ENCODE measurements at places on chromosomes 11 and 22.

GRCh38 chr22:38452373-38453065, 2.5 kb downstream of the KCNJ4 start:
- no peak for DNase-seq

DNA sequence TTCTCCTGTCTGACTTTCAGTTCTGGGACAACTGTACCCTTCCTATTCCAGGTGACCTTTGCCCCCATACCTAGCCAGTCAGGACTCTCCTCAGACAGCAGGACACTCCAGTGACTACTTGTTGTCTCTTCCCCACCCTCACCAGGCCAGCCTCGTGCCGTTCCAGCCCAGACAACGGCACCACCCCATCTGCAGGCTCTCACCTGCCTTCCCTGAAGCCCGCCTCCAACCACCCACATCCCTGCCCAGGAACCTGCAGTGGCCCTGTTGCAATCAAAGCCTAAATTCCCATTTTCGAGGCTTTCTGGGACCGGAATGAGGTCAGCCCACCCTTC, 3.7 kb downstream of the IL2RB start:
- no peak for DNase-seq

- DNase-seq: no peak
These were observed 27.4 kb upstream of the HMGXB4 start for GRCh38 chr22:35229865-35230264.

- DNase-seq: no peak
These were observed 6.4 kb downstream of the VPS51 start for GRCh38 chr11:65102142-65103095.

DNA sequence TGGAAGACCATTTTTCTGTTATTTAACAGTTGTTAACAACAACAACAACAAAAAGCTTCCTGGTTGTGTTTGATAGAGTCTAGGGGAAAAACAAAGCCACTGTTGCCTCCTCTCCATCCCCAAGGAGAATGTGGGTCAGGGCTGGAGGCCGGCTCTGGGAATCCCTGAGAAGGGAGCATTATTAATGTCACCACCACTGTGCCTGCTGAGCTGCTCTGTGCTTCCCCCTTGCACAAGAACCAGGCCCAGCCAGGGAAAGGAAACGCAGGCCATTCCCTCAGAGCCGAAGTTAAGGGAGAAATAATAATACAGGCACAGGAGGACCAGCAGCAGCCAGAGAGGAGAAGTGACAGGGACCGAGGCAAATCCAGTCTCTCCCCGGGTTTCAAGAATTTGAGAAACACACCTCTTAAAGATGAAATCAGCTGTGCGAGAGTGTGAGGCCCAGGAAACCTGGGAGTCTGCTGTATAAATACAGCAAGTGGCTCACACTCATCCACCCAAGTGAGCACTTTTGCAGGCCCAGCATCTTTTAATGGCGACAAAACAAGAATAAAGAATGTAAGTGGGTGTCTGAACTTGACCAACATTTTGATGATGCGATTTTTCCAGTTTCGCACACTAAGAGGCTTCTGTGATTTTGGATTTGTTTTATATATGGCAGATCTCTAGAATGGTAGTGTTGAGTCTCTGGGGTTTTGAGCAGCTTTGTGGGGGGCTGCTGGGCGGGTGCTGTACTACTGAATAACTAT, 539.2 kb downstream of the NTM start:
- DNase-seq: no peak

- peak; percentile 12 for DNase-seq
These were observed 24.3 kb downstream of the GLYATL1 start for GRCh38 chr11:58963551-58964104.

- DNase-seq: no peak
These were observed 9.7 kb downstream of the CD5 start for GRCh38 chr11:61111786-61112517.

DNA sequence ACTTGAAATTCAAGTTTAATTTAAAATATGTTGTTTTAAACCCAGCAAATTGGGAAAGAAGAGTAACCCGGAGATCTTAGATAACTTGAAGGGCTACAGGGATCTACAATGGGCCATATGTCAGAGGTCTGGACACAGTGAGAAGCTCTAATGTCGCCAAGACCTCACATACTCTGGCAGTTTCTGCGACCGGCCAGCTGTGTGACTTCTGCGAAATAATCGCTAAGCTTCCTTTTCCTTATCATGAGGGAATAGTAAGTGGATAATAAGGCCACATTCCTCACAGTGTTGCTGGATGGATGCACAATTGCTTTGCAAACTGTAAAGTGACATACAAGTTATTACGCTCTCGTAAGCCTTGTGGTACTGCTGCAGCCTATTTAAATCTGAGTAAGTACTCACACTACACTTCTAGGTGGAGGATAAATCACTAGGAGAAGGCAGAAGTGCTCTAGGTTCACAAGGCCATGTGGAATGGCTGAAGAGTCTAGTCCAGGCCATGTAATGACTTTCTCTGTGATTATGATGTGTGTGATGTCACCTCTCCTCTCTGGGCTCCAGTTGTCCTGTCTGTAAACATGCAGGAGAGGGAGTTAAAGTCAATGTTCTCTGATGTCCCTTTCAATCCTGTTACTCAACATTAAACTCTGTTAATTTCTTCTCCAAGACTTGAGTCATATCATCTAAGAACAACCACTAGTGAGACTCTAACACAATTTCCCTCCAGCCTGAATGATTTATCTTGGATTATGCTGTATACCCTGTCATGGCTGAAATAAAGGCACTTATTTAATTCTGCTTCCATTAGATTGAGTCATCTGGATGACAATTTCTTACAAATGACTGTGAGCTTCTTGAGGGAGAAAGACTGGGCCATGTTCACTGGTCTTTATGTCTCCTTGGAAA, 192.6 kb upstream of the NARS2 start:
- no peak for DNase-seq

DNA sequence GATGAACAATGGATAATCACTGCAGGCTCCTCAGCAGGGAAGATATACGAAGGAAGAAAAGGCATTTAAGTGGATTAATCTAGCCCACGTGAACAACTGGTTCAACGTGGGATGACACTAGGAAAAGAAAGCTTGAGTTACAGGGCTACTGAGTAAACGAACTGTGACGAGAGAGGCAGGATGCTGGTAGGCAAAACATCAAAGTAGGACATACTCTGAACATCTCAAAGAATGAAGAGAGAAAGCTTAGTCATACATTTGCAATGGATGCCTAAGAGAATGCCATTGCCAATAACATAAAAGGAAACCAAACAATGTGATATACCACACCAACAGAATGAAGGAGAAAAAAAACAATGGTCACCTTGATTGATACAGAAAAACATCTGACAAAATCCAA, 12.9 kb downstream of the USP28 start:
- peak; percentile 31 for DNase-seq

GRCh38 chr22:42747701-42748513, 27.2 kb upstream of the A4GALT start:
- peak; percentile 41 for DNase-seq

DNA sequence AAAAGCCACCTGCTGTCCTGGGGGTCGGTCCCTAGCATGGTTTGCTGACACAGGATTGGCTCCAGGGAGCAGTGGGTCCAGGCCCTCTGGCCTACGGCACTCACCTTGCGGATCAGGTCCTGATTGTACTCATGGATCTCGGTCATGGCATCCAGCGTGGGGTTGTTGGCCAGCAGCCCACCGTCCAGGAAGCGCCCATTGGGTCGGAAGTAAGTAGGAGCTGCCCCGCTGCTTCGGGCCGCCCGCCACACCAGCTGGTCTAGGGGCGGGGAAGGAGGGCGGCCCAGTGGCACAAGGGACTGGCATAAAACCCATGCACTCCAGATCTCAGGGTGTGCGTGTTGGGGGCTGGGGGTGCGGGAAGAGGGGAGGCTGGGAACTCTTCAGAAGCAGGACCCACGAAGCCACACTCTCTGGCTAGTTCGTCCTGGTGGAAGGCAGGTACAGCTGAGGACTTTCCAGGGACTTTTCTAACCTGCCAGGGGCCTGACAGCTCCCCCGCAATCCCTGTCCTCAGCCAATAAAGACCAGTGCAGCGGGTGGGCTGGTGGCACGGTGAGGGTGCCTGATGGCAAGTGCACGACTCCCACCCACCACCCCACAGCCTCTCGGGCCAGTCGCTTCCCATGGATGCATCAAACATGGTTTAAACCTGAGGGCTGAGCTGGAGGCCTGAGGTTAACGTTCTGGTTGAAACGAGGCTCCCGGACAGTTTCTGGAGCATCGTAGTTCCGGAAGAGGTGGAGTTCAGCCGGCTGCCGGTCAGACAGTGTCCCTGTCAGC, 5.1 kb upstream of the BAIAP2L2 start:
- no peak for DNase-seq

GRCh38 chr11:116233561-116233960, 539.2 kb downstream of the BUD13 start:
- DNase-seq: no peak

GRCh38 chr11:113373306-113373705, 14.3 kb upstream of the ANKK1 start:
- DNase-seq: peak; percentile 15

DNA sequence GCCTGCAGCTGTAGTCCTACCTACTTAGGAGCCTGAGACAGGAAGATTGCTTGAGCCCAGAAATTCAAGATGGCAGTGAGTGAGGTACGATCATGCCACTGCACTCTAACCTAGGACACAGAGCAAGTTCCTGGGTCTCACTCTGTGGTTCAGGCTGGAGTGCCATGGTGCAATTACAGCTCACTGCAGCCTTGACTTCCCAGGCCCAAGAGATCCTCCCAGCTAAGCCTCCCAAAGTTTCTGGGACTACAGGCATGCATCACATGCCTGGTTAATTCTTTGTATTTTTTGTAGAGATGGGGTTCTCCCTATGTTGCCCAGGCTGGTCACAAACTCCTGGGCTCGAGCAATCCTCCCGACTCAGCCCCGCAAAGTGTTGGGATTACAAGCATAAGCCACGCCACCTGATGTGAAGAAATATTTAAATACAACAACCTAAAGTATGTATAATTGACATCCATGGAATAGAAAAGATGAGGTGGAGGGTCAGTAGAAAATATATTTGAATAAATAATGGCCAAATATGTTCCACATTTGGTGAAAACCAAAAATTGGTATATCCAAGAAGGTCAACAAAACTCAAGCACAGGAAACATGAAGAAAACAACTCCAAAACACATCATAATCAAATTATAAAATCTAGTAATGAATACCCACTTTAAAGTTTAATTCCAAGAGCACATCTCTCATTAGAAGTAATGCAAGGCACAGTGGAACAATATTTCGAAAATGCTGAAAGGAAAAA, 47.9 kb upstream of the IGLL5 start:
- DNase-seq: no peak

DNA sequence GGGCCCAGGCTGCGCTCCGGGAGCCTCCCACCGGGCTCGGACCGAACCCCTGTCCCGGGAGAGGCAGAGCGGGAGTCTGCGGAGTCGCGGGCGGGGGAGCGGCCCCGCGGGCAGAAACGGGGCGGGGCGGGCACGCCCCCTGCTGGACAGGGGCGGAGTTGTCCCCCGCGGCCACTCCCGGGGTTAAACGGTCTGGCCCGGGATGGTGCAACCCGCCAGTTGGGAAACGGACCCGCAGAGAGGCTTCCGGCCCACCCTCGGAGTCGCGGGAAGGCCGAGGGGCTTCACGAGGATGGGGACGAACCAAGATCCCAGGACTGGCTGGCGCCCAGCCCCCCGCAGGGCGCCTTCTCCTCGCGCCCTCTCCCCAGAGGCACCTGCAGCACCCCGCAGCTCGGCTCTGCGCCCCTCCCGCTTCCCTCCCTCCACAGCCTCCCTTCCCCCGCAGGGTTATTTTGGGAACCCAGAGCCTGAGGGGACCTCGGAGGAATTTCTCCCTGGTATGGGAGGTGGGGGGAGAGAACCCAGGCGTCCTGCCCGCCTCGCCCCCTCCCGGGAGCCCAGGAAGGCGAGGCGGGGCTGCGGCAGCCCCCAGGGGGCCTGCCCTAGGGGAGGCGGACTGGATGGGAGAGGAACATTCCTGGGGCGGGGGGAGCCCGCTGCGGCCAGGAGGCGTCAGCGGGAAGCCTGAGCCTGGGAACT, 902 bp downstream of the RASGRP2 start:
- DNase-seq: no peak

- DNase-seq: no peak
These were observed 15.8 kb upstream of the PKNOX2 start for GRCh38 chr11:125148743-125149142.

DNA sequence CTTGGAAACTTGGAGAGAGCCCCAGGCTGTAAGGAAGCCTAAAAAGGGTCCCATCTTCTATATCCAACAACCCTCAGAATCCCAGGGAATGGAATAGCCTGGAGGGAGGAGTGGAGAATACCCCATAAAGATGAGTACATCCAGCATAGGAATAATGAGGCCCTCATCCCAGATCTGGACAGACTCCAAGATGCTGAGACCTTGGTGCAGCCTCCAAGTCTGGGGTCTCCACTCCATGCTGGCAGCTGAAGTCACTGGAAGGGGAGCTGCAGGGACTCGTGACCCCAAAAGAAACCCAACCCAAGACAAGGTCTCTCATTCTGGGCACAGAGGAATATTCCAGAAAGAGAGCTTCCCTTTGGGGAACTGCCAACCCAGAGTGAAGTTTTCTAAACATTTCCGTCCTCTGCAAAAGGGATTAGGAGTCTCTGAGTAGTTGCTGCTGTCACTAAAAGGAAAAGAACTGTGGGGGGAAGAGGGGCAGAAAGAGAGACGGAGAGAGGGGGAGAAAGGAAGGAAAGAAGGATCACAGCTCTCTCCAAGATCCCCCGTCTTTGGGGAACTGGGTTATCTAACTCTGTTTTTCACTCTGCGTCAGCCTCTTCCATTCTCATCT, 589 bp downstream of the SCGB1A1 start:
- no peak for DNase-seq

GRCh38 chr11:28596816-28597215, 488.6 kb downstream of the METTL15 start:
- no peak for DNase-seq

- DNase-seq: peak; percentile 60
These were observed 87.3 kb downstream of the NAT10 start for GRCh38 chr11:34192481-34193401.
